ENCODE measurements at places on chromosomes 1 and 21.

- DNase-seq: no peak
Measured at GRCh38 chr1:36134505-36135329, 9.7 kb upstream of the COL8A2 start.

DNA sequence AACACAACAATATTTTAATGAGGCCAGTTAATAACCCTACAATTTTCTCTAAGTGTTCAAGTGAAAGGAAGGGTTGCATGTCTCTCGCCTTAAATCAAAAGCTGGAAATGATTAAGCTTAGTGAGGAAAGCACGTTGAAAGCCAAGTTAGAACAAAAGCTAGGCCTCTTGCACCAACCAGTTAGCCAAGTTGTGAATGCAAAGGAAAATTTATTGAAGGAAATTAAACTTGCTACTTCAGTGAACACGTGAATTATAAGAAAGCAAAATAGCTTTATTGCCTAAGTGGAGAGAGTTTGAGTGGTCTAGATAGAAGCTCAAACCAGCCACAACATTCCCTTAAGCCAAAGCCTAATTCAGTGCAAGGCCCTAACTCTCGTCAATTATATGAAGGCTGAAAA is 135.6 kb downstream of the DUSP10 start:
- DNase-seq: no peak

GRCh38 chr1:206002871-206003801 is at the start of gene RAB7B:
TSS of gene RAB7B (minus strand) at chr1:206003395. CDS start at chr1:205994135, 9,260 bp downstream.
- DNase-seq: no peak

DNA sequence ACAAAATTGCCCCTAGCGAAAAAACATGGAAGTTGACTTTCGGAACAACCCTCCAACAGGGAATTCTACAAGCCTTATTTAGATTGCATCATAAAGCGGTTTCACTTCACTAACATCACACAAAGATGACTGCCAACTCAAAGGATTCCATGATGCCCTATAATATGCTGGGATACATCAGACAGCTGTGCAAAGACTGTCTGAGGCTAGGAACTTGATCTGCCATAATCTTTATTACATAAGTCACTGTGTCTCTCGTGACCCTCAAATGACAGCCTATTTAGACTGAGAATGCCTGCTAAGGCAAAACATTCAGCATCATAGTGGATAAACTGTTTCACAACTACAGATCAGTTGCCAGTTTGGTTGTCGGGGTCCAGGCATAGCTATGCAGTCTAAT is 23.8 kb downstream of the FH start:
- no peak for DNase-seq

DNA sequence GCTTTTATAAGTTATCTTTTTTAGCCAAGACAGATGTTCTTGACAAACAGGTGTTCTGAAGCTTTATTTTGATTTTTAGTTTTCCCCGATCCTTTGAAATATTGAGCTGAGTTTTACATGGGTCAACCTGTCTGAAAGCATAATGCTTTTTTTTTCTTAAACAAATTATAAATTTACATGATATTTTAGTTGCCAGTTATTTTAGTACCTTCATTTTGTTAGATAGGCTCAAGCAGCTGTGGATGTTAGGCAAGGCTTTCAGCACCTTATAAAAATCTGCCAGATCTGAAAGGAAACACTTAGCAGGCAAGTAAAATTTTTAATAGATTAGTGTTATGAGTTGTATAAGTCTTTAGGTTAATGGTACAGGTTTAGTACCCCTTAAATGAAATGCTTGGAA is 33.7 kb downstream of the ATF6 start:
- no peak for DNase-seq

DNA sequence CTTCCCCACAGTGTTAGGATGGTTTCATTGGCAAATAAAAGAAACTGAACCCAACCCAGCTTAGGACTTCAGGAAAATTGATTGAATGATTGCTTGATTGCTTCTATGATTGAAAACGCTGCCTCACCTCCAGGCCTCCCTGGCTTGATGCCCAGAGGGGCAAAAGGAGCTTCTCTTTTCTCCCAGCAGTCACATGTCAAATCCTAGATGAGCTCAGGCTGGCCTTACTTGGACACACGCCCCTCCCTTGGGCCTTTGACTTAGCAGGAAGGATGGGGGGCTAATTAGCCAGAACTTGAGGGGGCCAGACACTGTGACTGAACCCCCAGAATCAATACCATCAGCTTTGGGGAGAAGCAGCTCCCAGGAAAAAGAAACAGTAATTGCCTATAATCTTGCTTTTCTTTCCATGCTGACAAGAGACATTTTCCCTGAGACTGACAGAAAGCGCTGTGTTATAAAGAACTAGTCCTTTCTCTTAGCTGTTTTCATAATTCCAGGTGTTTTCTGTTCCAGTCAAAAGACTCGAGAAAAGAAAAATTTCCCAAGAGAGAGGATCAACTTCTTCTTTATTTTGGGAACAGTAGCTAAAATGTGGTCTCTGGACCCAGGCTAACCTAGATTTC is 50.8 kb upstream of the ATP5PO start:
- no peak for DNase-seq

DNA sequence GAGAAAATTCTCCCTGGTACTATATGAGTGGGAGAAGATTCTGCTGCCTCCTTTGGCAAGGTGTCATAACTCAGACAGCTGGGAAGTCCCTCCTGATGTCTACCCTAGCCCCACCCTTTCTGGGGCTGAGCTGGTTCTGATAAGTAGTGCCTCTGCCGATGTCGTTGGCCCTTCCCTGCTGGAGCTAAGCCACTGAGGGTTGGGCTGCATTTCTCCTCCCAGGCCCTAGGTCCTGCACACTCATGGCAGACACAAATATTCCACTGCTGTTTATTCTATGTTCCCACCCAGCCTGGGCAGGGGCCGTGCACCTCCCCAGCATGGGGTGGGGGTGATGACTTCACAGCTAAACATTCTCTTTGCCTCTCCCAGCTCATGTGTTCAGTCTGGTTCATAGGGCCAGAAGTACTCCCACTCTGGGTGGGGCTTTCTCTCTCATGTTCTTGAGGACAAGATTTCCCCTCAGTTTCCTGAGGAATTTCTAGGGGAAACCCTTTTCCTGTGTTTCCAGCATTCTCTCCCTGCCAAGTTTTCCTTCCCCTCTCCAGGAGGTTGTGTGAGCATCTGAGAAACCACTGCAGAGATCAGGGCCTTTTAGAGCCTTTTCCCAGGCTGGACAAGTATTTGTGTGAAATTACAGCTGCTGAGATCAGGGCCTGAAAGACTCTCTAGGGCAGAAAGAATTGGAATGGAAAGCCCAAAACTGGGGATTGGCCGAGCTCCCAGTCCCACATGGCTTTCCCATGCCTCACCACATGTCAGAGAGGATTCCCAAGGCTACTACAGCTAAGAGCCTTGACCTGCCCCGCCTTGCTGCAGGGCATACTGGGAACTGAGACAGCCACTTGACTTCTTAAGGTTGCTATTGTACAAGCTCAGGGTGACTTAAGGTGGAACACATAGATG is 66.2 kb downstream of the ATP2B4 start:
- no peak for DNase-seq

DNA sequence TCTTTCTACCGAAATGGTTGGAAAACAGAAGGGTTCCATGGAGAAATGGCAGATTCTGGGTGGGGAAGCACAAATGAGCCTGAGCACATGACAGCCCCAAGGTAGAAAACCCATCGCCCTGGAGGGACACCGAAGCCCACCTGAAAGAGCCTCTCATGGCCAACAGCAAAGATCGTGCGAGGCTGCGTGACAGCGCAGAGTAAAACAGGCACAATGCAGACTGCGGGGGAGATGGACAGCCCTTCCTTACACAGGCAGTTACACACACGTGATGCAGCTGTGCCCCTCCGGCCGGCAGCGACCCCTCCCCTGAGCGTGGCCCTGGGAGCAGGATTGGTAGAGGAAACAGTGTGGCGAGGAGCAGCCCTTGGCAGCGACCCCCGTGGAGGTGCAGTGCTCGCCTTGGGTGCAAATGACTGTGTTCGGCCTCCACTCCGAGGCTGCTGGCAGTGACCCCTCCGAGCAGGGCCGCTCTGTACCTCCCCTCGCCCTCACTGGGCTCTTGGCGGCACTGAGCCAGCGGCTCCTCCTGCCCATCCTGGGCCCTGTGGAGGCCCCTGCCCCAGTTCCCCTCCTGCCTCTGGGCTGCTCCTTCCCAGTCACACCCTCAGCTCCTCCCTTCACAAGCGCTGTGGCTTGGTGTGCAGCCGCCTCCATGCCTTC is 120.9 kb upstream of the COL6A1 start:
- no peak for DNase-seq

DNA sequence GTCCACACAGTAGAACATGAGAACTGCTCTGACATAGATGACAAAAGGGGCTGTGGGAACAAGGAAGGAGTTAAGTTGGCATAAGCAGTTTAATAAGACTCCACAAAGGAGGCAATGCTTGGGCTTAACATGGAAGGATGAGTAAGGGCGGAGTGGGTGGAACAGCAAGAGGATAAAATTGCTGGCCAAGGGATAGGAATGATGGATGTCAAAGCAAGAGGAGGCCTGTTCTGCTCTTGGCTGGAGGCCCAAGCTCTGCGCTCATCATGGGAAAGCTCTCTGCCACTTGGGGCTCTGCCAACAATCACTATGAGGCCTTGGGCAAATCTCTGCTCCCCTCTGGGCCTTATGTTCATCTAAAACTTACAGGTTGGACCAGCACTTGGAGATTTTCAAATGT is 98.3 kb upstream of the CAMK1G start:
- peak; percentile 52 for DNase-seq

DNA sequence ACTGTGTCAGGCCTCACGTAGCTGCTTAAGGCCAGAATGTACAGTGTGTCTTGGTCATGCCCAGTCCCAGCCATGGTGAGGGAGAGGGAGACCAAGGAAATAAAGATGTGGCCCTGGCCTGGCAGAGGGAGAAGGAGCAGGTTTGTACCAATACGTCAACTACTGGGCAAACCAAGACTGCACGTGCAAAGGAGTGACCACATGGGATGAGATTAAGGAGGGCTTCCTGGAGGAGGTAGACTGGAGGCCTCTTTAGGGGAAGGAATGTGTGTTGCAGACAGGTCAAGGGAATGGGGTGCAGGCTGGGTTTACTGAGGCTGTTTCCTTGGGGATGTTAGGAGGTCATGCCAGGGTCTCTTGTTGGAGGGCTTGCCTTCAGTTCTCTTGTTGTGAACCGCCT is 7.8 kb downstream of the PLOD1 start:
- no peak for DNase-seq

GRCh38 chr1:211589782-211590721 is 11.1 kb upstream of the SLC30A1 start:
- DNase-seq: no peak

DNA sequence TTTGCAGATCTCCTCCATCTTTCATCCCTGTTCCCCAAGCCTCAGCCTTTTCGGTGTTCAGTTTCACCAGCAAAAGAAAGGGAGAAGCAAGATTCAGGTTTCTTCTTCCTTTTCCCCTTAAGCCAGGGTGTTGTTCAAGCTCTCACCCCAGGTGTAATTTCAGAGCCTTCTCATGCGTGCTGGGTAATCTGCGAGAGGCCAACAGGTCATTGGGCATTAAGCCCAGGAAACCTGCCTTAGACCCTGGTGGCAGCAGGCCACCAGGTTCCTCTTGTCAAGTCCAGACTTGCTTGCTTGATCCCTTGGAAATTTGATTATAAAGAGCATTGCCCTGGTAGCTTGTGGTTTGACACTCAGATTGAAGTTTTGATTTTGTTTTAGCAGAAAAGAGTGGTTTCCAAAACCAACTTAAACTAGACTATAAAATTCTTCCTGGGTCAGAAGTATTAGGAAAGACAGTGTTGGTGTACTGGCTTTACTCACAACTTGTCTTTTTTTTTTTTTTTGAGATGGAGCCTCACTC is 6.9 kb downstream of the AKR1A1 start:
- peak; percentile 76 for DNase-seq

GRCh38 chr21:23939369-23940065 is 1667.8 kb downstream of the MRPL39 start:
- no peak for DNase-seq

DNA sequence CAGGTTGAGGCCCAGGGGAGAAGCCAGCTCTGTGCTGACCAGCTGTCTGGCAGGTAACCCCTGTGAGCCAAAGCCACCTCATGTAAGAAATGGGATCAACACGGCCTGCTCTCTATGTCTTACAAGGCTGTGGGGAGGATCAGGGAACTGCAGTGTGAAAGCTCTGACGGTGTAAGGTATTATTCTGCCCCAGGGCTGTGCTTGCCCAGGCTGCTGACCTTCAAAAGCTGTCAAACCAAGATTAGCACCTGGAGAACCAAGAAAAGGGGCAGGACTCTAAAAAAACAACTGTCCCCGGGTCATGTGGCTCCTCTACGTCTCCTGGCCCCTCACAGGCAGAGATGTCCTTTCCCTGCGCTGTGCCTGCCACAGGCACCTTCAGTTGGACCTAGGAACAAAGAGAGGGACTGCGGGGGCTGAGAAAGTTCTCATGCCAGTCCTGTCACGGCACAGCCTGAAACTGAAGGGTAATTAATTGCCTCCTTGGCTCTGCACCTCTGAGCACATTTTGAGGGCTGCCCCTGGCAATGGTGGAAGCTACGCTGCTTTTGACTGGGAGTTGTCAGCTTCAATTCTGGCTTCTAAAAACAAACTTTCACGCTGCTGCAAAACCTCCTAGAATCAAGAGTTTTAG is 77.6 kb downstream of the PGBD5 start:
- no peak for DNase-seq

GRCh38 chr1:59125676-59126320 is 171.1 kb upstream of the FGGY start:
- DNase-seq: no peak

DNA sequence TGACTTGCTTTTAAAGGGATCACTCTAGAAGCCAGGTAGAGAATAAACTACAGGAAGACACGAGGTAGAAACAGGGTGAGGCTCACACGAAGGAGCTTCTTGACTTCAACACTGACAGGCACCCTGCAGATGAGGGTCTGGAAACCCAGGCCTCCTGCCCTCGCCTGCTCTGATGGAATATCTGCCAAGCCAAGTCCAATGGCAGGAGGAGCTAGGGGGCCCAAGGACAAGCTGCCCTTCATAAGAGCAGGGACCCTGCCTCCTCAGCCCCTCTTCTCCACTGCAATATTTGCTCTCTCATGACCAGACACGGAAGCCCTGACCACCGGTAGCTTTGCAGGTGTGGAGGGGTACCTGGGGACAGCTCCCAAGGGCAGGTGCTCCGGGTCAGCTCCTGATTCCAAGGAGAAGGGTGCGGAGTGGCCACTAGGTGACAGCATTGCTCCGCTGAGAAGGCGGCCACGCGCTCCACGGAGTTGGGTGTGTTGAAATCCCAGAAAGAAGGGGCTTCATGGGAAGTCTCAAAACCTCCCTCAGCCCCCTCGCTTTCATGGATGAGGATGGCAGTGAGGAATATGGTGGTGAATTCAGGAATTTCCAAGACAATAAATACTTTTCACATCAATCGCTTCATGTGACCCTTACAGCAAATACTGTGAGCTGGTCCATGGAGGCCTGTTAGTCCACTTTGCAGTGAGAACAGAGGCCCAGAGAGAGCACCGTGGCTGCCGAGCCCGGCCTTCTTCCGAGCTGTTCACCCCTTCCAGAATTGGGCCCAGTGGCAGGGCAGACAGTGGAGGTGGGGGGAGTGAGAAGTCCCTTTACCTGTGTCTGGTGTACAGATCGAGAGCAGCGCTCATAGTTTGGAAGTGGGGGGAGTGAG is 33.2 kb upstream of the PAX7 start:
- no peak for DNase-seq

GRCh38 chr21:40051801-40052200 is 184.6 kb downstream of the PCP4 start:
- peak; percentile 7 for DNase-seq

GRCh38 chr1:176773038-176773437 is 310.1 kb downstream of the PAPPA2 start:
- no peak for DNase-seq

GRCh38 chr1:50265790-50266314 is 157.1 kb downstream of the ELAVL4 start:
- DNase-seq: no peak

- no peak for DNase-seq
Measured at GRCh38 chr1:232149287-232150201, 480.4 kb downstream of the SIPA1L2 start.

GRCh38 chr1:167761400-167761799 is 39.6 kb downstream of the MPZL1 start:
- DNase-seq: no peak

Data from DMS79 (cell line).